ENCODE measurements at places on chromosomes 11 and 22.

- no peak for DNase-seq
These were observed 134.4 kb downstream of the CTTN start for GRCh38 chr11:70532731-70533130.

DNA sequence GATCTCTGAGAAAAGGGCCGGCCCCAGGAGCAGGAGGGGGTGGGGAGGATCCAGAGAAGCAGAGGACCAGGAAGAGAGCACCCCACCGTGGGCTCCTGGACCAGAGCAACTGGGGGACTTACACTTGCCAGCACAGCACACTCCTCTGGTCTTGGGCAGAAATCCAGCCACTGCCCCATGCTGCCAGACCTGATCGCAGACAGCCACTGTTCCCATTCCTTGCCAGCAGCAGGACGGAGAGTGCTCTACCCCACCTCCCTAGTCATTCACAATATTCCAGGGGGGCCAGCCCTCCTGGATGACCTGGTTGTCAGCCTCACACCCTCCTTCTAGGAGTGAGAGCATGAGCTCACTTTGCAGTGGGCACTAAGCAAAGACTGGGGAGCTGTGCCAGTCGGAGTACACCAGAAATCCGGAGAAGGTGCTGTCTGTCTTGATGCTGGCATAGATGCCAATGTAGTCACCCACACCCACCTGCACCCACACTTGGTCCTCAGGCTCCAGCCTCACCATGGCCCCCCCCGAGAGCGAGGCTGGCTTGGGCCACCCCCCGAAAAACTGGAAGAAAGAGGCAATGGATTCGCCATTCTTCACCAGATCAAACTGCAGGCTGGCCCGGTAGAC, 1.6 kb downstream of the C1QTNF5 start:
- DNase-seq: no peak

- no peak for DNase-seq
These were observed 47.4 kb upstream of the SEPTIN5 start for GRCh38 chr22:19666673-19667593.

DNA sequence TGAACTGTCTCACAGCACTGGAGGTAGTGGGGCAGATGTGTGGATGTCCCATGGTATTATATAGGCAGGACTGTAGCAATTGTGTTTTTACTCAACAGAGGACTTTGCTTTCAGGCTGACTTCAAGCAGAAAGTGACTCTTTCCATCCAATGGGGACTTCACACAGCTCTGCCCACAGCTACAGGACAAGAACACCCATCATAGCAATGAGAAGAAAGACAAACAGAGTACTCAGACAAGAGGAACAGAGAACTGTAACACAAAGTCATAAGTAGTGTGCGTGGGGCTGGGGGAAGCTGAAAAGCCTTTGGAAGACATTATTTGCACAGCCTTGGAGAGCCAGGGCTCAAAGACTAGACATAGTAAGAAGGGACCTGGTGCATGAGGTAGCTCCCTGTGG, 70.3 kb downstream of the CCDC81 start:
- DNase-seq: no peak

GRCh38 chr11:112748713-112749543, 212.3 kb upstream of the NCAM1 start:
- DNase-seq: no peak

GRCh38 chr11:123357353-123357989, 72.6 kb upstream of the GRAMD1B start:
- DNase-seq: no peak

- DNase-seq: no peak
These were observed 15.3 kb downstream of the PTPN5 start for GRCh38 chr11:18776324-18776723.

DNA sequence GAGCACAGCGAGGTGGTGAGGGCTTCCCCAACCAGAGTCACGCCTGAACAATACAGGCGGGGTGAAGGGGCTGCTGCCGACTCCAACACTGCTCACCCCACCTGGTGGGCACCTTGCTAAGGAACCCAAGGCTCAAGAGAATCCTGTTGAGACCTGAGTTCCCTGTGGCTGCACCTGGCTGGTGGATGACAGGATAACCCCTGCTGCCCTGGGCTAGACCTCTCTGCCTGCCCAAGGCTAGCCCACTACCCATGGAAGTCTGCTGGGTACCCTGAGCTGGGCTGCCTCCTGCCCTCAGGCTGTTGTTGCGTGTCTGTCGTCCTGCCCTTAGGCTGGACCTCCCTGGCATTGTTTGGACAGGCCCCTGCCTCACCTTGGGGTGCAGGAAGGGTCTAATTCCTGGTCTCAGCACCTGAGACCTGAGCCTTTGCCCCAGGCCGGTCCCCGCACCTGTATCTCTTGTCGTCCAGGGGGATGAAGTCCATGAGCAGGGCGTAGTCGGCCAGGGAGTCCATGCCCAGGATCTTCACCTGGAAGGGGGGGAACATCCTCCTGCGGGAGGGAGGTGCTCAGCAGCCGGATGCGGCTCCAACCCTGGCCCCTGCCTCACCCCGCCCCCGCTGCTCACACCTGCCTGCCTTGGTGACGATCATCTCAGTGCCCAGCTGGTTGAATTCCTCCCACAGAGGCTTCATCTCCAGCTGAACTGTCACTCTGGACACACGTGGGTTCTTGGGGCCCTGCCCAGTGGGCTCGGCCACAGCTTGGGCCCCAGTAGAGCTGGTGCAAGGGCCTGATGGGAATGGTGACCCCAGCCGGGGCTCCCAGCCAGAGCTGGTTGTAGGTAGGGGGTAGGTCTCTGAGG, 4.9 kb upstream of the NUDT8 start:
- no peak for DNase-seq

- no peak for DNase-seq
These were observed 74.5 kb upstream of the NCAM1 start for GRCh38 chr11:112886434-112887370.

DNA sequence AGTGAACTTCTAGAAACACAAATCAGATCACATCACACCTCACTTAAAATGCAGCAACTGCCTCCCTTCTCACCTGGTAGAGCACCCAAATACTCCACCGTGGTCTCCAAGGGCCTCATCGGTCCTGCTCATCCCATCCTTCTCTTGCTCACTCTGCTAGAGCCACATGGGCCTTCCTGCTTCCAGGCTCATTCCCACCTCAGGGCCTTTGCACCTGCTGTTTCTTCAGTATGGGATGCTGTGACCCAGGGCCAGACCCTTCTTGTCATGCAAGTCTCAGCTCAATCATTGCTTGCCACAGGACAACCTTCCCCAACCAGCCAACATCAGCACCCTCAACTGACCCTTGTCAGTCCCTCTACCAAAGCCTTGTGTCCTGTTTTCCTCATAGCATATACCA, 124.9 kb downstream of the GALNT18 start:
- DNase-seq: no peak

DNA sequence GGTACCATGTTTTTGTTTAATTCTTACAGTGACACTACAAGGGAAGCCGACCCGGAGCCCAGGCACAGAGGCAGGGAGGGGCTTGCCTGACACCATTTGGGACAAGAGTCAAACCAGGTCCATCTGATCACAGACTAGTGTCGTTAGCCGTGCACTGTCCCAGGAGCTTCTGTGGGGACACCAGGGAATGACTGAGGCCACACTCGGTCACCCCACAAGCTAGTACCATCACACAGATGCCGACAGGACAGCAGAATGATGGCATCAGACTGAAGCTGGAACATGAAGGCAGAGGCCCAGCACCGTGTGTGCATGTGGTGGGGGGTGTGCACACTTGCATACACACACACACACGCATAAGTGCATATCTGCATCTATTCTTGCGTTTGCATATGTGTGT, 61.5 kb upstream of the NECTIN1 start:
- no peak for DNase-seq

DNA sequence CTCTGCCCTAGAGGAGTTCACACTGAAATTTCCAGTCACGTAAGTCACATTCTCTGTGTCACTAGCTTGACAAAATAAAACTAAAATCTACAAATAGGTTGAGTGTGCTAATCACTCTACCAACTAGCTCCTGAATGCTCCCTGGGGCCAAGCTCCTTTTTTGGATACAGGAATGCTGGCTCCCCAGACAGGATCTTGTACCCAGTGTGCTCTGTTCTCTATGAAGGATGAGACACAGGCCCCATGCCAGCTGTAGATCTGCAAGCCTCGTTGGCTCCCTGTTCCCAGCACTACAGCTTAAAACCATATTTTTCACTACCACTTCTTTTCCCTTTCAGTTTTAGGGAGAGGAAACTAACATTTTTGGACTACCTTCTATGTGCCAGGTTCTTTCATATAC, 3.7 kb upstream of the IPO7 start:
- DNase-seq: no peak

All from activated CD8-positive, alpha-beta memory T cell treated with anti-CD3 and anti-CD28 coated beads for 48 hours (primary cell).